ENCODE measurements at places on chromosomes 2 and 18.

- DNase-seq: no peak
Observed at GRCh38 chr2:69223759-69224511, 163.1 kb downstream of the GFPT1 start.

- DNase-seq: no peak
Observed at GRCh38 chr2:207184768-207185167, 19.0 kb upstream of the KLF7 start.

DNA sequence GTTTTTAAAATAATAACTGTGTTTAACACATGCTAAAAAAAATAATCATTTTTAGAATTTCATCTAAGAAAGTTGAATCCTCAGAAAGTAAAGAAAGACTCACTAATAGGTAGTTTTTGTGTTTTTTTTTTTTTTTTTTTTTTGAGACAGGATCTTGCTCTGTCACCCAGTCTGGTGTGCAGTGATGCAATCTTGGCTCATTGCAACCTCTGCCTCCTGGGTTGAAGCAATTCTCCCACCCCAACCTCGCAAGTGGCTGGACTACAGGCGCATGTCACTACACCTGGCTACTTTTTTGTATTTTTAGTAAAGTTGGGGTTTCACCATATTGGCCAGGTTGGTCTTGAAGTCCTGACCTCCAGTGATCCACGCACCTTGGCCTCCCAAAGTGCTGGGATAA, 7.1 kb downstream of the CKAP2L start:
- DNase-seq: no peak

- DNase-seq: no peak
Observed at GRCh38 chr18:44799382-44799906, 118.8 kb downstream of the SETBP1 start.

GRCh38 chr2:39513641-39514094, 76.6 kb upstream of the MAP4K3 start:
- DNase-seq: no peak

DNA sequence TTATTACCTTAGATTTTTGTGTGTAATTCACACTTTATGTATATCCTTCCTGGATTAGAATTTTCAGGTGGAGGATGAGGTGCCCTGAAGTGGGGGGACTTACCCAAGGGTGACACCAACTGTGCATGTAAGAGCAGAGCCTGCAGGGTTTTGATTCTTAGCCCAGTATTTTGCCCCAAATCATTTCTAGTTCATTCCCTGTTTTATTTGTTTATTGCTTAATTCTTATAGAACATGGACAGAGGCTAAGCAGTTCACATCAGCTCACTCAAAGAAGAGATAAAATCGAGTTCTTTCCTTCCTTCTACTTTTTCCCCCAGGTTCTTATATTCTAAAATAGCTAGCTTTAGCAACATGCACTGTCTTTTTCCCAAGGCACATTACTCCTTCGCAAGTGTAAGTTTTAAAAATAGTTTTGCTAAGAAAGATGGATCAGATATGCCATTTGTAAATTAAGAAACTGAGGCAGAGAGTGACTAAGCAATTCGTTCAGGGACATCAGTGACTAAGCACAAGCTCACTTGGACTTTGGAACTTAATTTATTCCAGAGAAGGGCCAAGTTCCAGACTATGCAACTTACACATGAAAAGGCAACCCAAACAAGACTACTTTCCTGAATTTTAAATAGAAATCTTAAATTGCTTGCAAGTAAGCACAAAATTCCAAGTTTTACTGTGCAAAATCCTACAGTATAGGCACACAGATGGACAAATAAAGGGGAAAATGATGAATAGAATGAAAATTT, 427.9 kb upstream of the POU3F3 start:
- DNase-seq: no peak

GRCh38 chr2:164797627-164798026, 44.0 kb downstream of the COBLL1 start:
- DNase-seq: no peak

DNA sequence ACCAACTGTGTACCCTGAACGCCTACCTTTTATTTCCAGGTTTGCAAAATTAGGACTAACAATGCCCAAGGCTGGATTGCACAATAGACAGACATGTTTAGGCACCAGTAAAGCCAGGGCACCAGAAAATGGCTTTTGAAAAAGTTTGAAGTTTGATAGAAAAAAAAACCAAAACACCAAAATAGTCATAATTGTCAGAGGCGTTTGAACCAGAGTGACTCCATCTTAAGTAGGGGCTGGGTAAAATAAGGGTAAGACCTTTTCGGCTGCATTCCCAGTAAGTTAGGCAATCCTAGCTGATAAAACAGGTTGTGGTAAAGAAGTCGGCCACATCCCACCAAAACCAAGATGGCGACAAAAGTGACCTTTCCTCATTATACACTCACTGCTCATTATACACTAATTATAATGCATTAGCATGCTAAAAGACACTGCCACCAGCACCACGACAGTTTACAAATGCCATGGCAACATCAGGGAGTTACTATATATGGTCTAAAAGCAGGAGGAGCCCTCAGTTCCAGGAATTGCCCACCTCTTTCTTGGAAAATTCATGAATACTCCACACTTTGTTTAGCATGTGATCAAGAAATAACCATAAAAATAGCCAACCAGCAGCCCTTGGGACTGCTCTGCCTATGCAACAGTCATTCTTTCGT, 105.1 kb upstream of the MSH2 start:
- DNase-seq: no peak

DNA sequence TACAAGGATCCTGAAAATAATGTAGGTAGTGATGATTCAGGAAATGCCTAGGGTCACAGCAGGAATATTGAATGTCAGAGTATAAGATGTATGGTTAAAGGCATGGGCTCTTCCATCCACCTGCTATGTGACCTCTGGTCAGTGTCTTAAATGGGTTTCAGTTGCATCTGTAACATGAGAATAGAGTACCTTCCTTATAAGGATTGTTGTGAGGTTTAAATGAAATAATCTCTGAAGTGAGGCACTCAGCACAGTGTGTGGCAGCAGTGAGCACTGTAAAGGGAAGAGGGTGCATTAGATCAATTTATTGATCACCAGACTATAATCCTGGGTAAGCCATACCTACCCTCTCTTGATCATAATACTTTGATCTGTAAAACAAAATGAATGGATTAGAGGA, 319.1 kb downstream of the SLC4A3 start:
- DNase-seq: no peak

- DNase-seq: no peak
Observed at GRCh38 chr18:48544116-48544515, 5.3 kb downstream of the CTIF start.

GRCh38 chr2:70977605-70978205, 725 bp upstream of the ANKRD53 start:
- no peak for DNase-seq

DNA sequence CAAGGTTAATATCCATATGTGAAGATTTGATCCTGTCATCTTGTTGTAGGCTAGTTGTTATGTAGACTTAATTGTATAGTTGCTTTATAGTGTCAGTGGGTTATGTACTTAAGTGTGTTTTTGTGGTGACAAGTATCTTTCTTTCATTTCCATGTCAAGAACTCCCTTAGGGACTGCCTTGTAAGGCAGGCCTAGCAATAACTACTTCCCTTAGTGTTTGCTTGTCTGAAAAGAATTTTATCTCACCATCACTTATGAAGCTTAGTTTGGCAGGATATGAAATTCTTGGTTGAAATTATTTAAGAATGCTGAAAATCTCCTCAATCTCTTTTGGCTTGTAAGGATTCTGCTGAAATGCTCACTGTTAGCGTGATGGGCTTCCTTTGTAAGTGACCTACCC, 467.6 kb downstream of the CDH2 start:
- DNase-seq: no peak

- no peak for DNase-seq
Observed at GRCh38 chr2:20704886-20705285, 37.9 kb downstream of the GDF7 start.

GRCh38 chr18:77057006-77057395, 75.6 kb downstream of the MBP start:
- no peak for DNase-seq

DNA sequence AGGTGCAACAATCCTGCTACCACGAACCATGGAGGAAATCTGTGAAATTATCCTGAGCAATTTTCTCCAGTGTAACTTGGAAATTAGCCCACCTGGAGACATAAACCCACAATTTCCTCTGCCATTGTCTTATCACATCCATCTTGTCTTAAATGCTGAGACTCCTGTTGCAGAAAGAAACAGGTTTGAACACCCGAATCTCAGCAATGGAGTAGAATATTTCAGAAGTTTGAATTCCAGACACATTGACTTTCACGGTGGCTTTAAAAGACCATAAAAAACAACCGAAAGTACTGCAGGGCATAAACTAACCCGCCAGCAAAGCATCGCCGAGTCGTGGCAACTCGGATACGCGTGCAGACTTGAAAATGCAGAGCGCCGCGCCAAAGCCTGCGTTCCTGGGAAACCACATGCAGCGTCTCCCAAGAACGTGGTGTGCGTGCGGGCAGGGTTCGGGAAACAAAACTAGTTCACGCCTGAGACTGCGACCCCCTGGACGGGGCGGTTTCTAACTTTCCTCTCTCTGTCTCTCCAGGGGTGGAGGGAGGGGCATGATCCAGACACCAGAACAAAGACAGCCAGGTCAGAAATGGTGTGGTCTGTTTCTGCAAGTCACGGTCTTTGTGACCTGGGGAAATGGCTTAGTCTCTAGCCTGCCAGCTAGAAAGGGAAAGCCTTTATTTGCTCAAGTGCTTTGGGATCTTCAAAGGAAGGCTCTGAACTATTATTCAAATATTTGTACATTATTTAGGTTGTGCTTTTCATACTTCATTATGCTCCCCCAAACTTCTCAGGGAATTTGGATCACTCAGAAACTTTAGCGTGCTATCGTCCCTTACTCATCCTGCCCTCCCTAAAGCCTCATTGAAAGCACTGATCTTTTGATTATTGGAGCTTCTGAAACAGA, 26.9 kb upstream of the KCTD1 start:
- DNase-seq: no peak

DNA sequence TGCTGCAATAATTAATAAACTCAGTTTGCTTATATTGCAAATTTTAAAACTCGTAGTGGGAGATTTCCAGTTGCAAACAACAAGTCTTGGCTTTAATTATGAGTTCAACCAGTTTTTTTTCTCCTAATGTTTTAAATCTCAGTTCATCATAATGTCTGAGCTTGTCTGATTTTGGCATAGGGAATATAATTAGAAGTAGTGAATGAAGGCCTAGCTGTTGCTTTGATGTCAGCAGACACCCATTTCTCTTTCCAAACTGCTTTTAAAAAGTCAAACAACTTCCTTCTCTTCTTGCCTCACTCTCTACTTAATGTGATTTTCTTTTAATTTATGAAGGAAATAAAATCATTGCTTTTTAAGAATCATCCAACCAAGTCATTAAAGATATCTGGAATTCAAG, 1462.1 kb downstream of the DPP10 start:
- no peak for DNase-seq

- no peak for DNase-seq
Observed at GRCh38 chr2:23092831-23093230, 292.1 kb upstream of the KLHL29 start.

DNA sequence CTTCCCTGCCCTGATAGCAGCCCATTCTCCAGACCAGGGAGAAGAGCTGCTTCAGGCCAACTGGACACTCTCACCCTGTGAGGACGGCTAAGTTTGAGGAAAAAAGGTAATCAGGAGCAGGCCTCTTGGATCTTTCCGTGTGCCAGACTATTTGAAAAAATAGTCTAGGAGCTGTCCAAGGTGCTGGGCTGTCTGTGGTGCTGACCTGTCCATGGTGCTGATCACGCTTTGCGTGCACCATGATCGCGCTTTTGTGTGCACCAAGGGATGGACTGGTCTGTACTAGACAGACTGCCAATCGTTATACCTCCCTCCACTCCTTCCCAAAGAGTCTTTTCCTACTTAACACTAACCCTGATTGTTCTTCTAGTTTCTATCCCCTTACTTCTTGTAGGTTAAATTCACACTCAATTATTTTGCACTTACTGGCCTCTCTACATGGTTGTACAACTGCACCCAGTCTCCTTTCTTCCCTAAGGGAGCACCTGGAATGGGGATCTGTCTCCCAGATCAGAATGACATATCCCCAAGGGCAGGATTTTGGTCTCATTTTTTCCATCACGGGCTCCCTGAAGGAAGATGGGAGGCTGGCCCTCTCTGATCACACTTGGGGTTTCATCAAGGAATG, 295.4 kb downstream of the CELF4 start:
- DNase-seq: no peak

DNA sequence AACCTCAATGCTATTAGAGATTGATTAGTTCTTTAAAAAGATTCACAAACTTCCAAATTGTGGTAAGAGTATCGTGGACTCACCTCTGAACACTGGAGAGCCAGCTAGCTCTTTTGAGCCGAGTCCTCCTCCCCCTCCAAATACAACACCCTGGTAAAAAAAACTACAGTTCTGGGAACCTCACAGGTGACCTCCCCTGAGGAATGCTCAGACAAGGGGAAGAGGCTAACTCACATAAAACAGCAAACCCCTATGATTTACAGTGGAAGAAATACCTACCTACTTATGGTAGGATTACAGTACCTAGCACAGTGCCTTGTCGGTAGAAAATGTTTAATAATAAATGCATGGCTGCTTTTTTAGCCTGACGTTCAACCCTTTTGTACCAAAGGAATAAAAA, 8.4 kb downstream of the ZNF24 start:
- DNase-seq: no peak

Measured in NCI-H526 (cell line).